ENCODE measurements at places on chromosomes 6 and 20.
A peak's percentile ranks its signal among the peaks of the same experiment; 100 is the strongest.

DNA sequence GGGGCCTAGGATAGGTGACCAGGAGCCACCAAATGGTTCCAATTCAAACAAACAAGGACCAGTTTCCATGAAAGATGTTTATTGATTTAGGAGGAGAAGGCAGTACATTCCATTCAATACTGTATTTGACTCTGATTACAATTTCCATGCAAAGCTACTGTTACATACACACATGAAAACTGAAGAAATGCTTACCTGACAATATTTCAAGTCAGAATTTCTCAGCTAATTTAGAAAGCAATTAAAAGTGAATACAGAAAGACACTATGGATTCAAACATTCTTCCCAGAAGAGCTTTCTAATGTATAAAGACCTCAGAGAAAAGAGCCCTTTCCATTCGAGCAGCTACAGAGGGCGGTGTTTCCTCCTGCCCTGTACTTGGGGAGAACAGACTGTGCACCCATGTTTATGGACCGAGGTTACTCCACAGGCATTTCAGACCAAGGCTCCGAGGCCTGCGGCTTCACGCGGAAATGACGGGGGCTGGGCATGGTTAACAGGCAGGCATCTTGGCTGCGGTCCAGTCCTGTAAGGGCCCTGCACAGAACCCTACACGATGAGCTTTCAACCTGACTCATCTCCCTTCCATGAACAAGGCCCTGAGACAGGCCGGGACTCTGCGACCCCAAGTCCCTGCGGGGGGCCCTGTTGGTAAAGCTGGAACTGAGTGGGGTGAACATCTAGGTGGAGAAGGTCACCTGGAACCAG lies 25.7 kb upstream of the TCFL5 start:
- DNase-seq = peak; percentile 40

- no peak for DNase-seq
These were observed 119.1 kb upstream of the MAP7 start for GRCh38 chr6:136669299-136669699.

DNA sequence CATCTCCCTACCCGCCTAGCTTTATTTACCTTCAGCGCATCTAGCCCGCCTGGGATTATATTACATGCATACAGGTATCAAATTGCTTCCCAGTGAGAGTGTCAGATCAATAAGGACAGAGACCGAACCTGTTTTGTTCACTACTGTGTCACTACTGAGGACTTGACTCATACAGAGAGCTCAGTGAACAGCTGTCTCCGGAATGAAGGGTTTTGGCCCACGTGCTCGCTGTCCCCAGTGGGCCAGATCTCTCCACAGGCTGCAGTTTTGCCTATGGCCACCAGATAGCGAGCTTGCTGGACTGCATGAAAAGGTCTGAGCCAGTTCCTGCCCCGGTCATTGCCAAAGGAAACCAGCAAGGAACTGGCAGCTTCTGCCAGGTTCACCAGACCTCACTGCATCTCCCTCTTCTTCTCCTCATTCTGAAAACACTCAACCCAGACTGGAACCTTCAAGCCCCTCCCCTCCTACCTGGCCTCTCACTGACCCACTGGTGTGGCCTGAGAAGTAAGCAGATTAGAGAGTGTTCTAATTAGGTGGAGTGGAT lies 150.8 kb downstream of the ZMYND8 start:
- DNase-seq = peak; percentile 12

- no peak for DNase-seq
These were observed 296 bp downstream of the ADNP start for GRCh38 chr20:50930976-50931305.

DNA sequence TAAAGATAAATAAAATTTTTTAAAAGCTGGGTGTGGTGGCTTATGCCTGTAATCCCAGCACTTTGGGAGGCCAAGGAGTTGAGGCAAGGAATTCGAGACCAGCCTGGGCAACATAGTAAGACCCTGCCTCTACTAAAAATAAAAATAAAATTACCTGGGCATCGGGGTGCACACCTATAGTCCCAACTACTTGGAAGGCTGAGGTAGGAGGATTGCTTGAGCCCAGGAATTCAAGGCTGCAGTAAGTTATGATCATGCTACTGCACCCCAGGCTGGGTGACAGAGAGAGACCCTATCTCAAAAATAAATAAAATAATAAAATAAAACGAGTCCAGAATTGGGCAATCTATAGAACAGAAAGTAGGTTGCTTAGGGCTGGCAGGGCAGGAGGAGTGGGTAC lies 228.7 kb downstream of the BCAS1 start:
- DNase-seq = no peak

- no peak for DNase-seq
These were observed 62.0 kb downstream of the KCNS1 start for GRCh38 chr20:45038745-45039474.

- no peak for DNase-seq
These were observed 325.4 kb downstream of the QKI start for GRCh38 chr6:163739966-163740365.

- DNase-seq = no peak
These were observed 580.4 kb downstream of the CBLN4 start for GRCh38 chr20:55424968-55425367.

DNA sequence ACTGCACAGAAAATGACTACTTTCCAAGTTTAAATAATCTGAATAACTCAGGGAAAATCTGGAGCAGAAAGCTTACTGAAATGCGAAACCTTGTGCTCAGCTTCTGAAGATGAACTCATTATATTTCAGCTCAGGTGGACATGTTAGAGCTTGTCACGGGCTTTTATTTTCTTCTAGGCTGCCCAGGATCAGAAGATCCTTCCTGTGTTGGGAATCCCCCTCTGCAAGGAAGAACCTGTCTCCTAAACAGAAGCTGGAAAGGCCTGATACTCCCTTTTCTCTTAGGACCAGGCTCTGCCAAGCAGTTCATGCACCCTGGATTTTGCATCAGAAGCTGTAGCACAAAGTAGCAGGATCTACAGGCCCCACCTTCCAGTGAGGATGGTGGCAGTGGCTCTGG lies 5.1 kb upstream of the SLC2A12 start:
- no peak for DNase-seq

- no peak for DNase-seq
These were observed 375.6 kb downstream of the KIF16B start for GRCh38 chr20:16197696-16198095.

DNA sequence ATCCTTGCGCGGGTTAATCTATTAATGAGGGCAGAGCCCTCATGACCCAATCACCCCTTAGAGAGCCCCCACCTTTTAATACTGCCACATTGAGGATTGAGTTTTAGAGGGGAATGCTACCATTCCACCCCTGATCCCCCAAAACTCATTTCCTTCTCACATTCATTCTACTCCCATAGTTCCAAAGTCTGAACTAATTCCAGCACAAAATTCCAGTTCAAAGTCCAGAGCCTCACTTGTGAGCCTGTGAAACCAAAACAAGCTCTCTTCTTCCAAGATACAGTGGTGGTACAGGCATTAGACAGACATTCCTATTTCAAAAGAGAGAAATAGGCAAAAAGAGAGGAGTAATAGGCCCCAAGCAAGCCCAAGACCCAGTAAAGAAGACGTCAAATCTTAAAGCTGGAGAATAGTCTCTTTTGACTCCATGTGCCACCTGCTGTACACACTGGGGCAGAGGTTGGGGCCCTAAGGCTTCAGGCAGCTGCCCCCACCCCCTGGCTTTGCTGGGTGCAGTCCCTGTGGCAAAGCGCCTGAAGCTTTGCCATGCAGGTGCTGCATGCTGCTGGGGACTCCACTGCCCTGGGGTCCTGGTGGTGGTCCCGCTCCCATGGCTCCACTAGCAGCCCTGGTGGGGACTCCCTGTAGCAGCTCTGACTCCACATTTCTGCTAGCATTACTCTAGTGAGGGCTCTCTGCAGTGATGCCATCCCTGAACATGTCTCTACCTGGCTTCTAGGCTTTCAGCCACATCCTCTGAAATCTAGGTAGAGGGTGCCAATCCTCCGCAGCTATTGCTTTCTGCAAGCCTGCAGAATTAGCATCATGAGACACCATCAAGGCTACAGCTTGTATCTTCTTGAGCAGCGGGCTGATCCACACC lies 41.3 kb downstream of the RSPH3 start:
- no peak for DNase-seq

- DNase-seq = no peak
These were observed 152.8 kb downstream of the NFATC2 start for GRCh38 chr20:51389543-51390264.

GRCh38 chr6:14658030-14658429 lies 540.5 kb downstream of the CD83 start:
- DNase-seq = no peak

GRCh38 chr6:112575309-112575834 lies 228.2 kb downstream of the RFPL4B start:
- DNase-seq = no peak

- DNase-seq = no peak
These were observed 43.6 kb upstream of the TMEM170B start for GRCh38 chr6:11493974-11494373.

DNA sequence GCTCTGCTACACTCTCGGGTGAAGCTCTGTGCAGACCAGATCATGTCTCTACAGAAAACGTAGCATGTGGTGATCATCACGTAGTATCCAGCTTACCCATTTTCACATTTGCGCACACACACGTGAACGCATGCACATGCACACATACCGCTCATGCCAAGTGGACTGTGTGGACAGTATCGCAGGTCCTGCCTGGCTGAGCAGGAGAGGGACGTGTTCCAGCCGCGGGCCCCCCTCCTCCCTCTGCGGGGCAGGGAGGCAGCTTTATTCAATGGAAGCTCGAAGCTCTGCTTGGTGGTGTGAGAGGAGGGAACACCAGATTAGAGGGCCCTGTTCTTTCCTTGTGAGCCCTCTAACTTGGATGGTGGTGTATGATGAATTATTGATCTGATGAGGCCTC lies 51.1 kb downstream of the CDH26 start:
- no peak for DNase-seq

All from suppressor macrophage treated with lipopolysaccharide for 4 hours (primary cell).